ENCODE measurements at places on chromosomes 12 and 14.

GRCh38 chr14:68384881-68385280, 408.0 kb downstream of the ZFP36L1 start:
- no peak for DNase-seq

GRCh38 chr12:9773216-9773877, 12.6 kb upstream of the CD69 start:
- DNase-seq, result no peak

DNA sequence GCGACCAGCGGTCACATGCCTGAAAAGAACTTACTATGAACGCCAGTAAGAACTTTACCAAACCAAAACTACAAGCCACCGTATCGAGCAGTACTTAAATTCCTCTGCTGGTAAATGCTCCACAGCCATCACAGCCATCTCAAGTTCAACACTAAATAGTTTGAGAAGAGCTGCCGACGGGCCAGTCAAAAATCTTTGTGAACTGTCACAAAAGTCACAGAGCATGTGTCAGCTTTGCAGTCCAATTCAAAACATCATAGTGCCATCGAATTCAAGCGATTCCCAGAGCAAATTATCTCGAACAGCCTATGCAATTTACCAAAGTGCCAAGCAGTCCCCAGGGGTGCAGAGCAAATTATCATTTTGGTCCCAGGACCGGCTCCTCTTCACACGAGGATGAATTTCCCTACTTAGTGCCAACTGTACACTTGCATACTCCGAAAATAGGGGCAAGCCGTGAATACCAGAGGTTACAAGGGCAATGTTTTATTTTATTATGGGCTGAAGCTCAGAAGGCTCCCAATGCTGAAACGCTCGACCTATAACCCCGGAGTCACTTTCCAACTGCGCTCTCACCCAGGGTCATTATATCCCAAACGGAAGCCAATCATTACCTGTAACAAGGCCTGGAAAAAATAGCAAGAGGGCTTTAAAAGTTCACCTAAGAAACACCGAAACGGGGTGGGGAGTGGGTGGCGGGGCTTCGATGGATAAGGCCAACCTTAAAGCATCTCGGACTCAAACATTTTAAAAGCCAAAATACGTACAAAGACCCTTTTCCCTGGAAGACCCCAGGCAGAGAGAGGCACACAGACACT, 1.1 kb downstream of the LRP6 start:
- DNase-seq, result no peak

GRCh38 chr12:49483619-49484018, 55.2 kb upstream of the KCNH3 start:
- DNase-seq, result no peak

DNA sequence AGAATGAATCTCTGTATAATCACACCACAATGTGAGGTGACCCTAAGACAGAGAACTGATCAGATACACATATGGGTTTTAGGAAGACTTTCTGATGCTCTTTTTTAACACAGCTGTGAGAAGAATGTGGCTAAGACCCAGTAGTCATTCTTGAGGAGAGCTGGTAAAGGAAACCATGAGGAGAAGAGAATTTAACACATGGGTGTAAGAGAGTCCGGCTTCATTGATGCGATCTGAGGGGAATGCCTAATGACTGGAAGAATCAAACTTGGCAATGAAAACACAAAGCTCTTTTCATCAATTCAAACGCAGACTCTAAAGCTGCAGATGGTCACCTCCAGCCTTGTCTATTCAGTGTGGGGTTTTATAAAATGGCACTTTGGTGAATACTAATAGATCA, 79.3 kb downstream of the FOXA1 start:
- no peak for DNase-seq

- no peak for DNase-seq
Measured at GRCh38 chr12:25752710-25753309, 199.7 kb upstream of the LMNTD1 start.

- no peak for DNase-seq
Measured at GRCh38 chr12:28316049-28316448, 125.8 kb downstream of the CCDC91 start.

- no peak for DNase-seq
Measured at GRCh38 chr14:89374908-89375307, 42.1 kb downstream of the FOXN3 start.

- no peak for DNase-seq
Measured at GRCh38 chr12:132075026-132075713, 68.9 kb downstream of the DDX51 start.

DNA sequence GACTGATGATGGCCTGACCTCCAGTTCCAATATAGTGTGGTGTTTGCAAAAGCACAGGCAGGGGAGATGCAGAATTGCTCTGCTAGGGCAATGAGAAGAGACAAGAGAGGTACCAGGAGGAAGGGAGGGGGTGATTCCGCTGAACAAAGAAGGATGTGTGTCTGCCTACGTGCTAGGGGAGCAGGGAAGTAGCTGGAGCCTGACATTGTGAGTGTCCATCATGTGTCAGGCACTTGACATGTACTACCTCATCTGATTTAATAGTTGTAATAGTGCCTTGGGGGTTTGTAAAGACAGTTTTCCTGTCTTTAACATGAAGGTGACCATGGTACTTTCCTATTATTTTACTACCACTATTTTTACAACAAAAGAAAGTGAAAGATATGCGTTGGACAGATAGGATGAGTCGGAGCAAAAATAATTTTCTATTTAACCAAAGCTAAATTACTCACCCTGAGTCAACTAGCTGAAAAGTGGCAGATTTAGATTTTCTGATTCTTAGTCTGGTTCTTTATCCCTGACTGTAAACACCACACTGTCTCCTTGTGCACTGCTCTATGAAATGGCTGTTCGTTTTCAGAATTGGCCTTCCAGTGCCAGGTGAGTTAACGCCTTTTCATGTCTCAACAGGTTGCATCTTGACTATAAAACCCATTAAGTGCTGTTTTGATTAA, 33.7 kb upstream of the TEAD4 start:
- peak; percentile 20 for DNase-seq

DNA sequence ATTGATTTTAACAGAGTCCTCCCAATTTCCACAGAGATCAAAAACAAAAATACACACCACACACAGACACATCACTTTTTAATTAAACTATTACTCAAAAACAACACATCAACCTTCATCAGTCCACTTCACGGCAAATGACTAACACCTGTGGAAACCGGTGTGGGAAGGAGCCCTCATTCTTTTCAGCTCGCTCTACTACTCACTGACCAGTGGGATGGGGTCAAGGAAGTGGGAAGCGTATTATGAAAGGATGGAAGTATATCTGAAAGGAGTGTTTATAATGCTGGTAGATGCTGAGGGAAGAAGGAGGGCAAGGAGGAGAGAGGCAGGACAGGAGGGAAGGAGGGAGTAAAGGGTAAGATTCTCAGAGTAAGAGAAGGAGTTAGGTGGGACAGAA, 156.5 kb downstream of the EPS8 start:
- no peak for DNase-seq

DNA sequence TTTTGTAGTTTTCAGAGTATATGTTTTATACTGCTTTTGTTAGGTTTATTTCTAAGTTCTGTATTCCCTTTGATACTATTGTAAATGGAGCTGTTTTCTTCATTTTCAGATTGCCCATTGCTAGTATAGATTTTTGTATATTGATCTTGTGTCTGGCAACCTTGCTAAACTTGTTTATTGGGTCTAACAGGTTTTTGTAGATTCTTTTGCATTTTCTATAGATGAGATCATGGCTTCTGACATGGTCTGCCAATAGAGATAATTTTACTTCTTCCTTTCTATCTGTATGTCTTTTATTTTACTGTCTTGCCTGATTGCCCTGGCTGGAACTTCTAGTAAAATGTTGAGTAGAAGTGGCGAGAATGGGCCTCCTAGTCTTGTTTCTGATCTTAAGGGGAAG, 40.3 kb downstream of the ANKRD9 start:
- DNase-seq, result no peak

DNA sequence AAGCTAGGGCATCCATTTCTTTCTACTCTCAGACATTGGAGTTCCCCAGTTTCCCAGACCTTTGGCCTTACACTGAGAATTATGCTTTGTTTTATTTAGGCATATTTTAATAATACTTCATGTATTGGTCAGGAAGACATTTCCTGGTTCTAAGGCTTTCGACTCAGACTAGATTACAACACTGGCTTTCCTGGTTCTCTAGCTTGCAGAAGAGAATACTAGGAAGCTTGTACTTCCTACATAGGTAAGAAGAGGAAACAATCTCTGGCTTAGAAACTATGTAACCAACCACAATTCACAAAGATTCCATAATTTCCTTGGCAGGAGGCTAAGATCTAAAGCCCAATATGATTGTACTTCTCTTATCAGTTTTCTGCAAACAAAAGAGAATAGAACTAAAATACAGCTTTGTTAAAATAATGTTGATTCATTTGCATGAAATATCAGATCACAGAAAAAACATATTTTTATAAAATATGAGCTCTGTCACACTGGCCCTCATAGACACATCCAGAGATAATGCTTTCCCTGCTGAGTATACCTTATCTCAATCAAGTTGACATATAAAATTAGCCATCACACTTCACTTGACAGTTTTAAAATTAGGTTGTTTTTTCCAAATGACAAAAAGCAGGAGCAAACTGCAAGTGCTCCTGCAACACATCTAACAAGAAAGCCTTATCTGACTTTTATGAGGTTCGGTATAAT, 30.5 kb downstream of the CLEC2D start:
- DNase-seq, result no peak

DNA sequence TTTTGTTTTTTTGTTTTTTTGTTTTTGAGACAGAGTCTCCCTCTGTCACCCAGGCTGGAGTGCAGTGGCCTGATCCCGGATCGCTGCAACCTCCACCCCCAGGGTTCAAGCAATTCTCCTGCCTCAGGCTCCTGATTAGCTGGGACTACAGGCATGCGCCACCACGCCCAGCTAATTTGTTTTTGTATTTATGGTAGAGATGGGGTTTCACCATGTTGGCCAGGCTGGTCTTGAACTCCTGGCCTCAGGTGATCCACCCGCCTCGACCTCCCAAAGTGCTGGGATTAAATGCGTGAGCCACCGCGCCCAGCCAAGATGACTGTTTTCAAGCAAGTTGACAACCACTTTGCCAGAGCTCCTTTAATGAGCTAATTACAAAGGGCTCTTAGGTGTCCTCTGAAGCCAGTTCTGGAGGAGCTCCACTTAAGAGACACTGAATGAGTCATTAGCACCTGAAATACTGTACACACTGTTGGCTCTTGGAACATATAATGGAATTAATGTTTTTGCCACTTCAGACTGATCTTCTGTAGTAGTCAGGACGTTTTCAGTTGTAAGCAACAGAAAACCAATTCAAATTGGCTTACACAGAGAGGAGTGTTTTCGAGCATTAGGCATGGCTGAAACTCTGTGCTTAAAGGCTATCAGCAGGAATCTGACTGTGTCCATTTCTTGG, 55.4 kb upstream of the MED13L start:
- DNase-seq, result no peak

DNA sequence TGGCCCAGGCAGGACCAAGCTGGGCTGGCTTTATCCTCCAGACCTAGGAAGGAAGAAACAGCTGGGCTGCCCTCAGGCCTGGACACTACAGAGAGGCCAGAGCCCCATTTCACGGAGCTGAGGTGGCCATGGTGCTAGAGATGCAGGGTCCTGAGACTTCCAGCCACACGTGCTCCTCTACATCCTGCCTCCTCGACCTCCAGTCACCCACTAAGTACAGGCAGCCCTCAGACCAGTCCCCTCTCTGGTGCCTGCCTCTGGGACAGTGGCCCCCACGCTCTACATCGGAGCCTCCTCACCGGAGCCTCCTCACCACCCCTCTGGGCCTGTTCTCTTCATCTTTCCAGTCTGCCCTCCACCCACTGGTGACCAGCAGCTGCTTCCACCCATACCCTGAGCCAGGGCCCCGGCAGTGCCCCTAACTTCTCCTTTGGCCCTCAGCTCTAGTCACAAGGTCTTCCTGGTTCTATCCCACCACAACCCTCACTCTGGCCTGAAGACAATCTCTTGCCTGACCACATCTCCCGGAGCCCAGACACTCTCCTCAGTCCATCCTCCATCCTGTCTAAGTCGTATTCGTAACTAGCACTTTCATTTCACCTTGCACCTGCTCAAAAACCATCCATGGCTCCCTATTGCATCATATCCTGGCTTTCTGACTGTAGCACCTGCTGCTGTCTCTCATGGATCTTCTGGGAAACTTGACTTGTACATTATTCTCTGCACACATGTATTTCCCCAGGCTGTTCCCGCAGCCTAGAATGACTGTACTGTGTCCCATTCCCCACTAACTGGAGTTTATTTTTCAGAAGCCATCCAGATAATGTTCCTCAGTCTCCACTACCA, 43.9 kb downstream of the DIO3 start:
- DNase-seq, result no peak

DNA sequence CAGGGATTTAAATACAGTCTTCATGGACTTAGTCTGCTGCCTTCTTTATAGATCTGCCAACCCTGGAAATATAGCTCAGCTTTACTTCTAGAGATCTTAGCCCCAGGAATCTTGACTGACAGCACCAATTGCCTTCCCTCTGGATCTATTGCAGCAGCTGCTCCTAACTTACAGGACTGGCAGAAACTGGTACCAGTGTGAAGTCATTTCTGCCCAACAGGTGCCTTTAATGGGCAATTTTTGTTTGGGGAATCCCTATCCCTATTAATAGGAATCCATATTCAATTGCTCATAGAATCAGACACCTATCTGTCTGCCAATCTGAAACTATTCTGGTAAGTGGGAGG, 27.2 kb downstream of the SPX start:
- DNase-seq, result no peak

DNA sequence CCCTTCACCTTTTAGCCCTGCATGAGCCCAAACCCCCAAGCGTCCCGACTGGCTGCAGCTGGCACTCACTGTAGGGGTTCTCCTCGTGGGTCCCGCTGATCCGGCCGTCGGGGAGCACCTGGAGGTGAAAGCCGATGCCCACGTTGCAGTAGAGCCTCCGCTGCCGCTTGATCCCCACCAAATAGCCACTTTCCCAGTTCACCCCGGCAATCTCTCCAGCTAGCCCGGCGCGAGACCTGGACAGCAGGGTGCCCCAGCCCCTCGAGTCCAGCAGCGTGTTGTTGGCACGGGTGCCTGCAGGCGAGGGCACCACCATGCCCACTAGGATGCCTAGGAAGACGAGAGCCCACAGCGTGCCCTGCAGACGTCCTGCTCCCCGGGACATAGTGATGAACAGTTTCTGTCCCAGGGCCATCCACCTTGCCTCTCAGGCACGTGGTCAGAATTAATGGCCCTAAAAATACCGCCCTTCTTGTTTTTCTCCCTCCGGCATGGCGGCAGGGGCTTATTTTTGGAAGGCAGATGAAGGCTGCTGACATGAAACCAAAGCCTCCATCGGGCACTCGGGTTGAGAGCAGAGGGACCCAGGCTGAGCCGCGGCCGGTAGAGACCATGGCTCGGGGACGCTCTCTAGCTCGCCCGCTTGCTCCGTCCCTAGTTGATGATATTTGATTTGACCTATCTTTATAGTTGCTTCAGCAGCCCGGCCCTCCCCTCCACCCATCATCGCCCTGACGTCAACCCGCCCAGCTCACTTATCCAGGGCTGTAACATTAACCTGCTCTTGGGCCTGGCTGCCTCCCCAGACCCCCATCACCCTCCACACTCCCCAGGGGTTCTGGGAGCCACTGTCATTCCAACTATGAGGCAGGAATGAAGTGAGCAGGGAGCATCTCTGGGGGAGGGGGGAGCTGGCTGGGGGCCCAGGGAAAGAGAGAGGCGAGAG, at the start of gene FGF6:
Gene FGF6, minus strand, starts transcription at position 660 of the 946 bp plus-strand sequence. Its CDS starts 245 bp downstream, at position 415.
- DNase-seq, result no peak
